ENCODE measurements at places on chromosomes 2 and 18. TPM values are rescaled to one million over a fixed set of nuclear protein-coding genes. Genes with fewer than 3 reads are reported as not detected.

Gene NOSTRIN
- total RNA-seq: not detected

Gene SERPINB4
- not detected for total RNA-seq

Gene CRYGD
- not detected for total RNA-seq

Gene ASXL3
- 0.45 TPM for total RNA-seq

Gene UGT1A8
- total RNA-seq: not detected

Gene ZNF236
- 3.7 TPM for total RNA-seq

Gene TSPYL6
- not detected for total RNA-seq

Gene GULP1
- 27.9 TPM for total RNA-seq

Gene MYO7B
- not detected for total RNA-seq
